ENCODE measurements at places on chromosomes 4 and X.

DNA sequence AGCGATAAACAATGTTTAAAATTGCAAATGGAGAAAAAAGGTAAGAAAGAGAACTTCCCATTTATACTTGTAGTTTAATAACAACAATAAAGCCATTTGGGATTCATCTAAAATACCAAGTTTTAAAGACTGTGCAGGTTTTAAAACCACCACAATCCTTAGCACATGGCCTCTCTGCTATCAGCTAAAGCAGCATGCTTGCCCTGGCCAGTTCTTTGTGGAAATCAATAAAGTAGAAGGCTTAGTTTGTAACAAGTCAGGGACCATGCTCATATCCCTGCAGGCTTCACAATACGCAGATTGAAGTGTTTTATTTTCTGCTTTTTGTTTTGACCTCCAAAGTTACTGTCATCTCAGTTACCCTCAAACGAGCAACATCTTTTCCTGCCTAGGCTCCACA, 249.5 kb downstream of the INPP4B start:
- DNase-seq = no peak

DNA sequence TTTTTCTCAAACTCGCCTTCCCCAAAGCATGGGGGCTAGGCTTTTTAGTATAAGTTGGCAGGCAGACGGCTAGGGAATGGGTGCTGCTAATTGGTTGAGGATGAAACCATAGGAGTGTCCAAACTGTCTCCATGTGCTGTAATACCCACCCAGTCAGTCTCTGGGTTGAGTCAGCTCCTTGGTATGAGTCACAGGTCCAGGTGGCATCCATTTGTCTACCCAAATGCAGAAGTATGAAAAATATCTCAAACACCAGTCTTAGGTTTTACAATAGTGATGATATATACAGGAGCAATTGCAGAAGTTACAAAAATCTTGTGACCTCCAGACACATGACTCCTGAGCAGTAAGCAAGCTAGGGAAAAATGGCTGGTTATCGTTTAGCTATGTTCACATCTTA, 27.4 kb upstream of the CCSER1 start:
- no peak for DNase-seq

DNA sequence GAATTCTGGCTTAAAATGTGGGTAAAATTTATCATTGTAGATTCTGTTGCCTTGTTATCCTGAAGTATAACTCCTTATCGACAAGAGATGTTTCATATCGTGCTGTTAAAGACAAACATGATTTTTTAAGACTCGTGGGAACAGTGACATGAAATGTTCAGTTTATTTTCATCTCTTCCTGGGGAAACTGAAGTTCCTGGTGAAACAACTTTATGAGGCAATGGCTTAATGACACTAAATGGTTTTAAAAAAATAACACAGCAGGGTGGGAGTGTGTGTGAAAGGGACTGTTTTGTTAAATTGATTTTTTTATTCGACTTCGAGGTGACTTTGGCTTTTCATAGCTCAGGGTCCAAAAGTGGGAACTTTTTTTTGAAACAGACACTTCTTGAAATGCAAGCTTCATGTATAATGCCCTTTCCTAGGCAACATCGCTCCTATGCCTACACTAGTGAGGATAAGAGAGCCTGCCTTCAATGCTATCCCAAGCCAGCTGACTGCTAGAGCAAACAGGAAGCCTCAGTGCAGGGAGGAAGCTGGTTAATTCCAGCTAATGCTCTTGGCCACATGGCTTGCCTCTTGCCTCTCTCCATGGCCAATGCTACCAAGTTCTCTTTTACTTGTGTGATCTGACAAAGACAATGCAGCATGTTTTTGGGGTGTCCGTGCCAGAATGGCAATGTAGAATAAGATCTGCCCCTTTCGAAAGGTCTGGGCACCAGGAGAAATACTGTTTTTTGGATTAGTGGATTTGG, 80.9 kb upstream of the PLAC1 start:
- no peak for DNase-seq

DNA sequence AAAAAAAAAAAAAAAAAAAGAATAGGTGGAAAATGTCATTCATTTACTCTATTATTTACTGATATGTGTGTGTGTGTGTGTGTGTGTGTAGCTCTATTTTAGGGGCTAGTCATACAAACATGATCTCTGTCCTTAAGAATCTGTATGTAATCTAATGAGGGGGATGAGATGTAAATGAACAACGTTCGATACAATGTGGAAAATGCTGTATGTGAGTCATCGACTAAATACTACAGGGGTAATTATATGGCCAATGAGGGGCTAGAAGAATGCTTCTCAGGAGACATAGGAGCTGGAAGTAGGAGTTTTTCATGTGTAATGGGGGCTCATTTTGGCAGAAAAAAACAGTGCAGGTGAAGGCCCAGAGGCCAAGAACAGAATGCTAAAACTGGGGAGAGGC, 41.9 kb downstream of the LEF1 start:
- no peak for DNase-seq

DNA sequence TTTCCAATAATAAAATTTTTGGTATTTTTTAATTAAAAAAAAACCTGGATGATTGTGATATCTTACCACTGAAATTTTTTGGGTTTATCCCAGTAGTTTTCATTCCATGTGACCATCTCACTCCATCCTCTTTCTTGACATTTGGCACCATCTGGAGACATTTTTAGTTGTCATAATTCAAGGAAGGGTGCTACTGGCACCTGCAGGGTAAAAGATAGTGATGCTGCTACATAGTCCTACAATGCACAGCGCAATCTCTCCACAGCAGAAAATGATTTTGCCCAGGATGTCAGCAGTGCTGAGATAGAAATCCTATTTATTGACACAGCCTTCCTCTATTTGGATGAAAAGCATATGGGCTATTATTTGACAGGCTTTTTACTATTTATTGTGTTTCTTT, 79.3 kb downstream of the RBPJ start:
- DNase-seq = no peak

- DNase-seq = no peak
Measured at GRCh38 chr4:22487328-22487727, 28.5 kb downstream of the ADGRA3 start.

- DNase-seq = no peak
Measured at GRCh38 chr4:75845992-75846391, 56.3 kb downstream of the PPEF2 start.

GRCh38 chr4:185036842-185037241, 18.6 kb downstream of the HELT start:
- no peak for DNase-seq

DNA sequence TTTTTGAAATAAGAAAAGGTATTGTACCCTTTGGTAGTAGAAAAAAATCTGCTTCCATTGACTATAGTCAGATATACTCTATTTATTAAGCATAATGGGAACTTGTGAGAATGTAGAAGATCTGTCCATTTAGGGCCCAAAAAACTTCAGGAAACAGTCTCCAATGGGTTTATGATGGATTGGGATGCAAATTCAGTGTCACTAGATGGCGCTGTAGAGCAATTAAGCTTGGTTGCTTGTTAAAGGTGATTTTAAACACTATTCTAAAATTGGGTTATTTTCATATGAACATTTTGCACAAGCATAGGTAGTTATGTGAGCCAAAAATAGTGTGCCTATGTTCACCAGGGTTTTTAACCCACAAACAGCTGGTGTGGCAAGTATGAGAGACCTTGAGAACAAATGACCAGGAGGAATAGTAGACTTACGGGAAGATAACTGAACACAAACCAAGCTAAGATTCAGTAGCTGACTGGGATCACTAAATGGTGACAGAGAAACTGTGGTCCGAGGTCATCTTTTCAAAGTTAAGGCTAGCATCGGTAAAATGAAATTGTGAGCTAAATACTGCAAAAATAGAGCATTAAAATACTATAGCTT, 80.3 kb upstream of the LSM6 start:
- peak; percentile 8 for DNase-seq

DNA sequence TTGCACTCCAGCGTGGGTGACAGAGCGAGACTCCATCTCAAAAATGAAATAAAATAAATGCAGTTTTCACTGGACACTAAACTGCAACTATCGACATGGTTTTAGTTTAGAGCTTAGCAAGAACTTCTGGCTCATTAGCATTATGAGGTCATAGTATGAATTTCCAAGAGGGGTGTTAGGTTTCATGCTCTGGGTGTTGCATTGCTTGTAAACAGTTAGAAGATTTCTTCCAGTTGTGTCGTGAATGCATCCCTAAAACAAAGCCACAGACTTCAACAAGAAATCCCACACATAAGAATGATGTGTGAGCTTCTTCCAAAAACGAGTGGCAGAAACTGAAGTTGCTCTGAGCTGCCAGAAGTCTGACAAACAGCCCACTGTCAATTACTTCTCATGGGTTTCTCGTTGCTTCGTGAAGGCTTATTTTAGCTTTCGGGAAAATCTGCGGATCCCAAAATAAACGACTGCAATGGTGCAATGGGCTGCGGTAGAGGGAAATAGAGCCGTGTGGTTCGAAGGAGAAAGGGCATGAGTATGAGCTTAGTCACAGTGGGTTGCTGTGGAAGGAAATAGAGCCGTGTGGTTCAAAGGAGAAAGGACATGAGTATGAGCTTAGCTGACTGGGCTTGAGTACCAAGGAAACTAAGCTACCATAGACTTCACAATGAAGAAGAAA, 354.9 kb downstream of the DHRSX start:
- DNase-seq = no peak

DNA sequence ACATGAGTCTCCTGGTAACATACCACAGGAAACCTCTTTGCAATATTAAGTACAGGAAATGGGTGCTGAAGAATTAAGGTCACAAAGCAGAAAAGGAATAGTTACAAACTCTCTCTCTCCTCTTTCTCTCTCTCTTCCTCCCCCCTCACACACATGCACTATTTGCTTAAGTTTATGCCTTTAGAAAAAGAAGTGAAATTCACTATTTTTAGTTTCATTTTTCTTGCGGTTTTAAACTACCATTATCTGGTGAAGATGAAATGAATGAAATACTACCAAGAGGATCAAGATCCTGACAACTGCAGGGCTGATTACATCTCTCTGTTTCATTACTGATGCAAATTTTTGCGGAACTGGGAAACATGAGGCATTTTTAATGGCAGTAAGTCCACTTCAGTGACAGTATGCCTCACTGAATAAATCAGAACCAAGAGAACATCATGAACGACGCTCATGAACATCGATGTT, 64.3 kb upstream of the FTHL17 start:
- DNase-seq = no peak

DNA sequence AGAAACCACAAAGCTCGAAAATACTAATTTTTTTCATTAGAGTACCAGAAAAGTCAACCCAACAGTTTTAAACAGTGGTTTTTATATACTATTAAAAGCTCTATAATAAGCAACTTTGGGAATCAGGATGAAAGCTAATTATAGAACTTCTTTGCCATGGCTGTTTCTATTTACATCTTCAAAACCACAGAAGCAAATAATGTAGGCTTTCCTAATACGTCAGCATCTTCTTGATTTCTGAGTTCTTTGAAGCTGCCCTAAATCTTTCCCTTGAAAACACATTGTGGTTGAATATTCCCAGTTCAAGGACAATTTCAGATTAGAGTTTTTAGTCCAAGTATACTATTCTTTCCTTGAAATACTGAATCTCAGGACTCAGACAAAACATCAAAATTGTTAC, 460.2 kb upstream of the FAT1 start:
- DNase-seq = no peak

DNA sequence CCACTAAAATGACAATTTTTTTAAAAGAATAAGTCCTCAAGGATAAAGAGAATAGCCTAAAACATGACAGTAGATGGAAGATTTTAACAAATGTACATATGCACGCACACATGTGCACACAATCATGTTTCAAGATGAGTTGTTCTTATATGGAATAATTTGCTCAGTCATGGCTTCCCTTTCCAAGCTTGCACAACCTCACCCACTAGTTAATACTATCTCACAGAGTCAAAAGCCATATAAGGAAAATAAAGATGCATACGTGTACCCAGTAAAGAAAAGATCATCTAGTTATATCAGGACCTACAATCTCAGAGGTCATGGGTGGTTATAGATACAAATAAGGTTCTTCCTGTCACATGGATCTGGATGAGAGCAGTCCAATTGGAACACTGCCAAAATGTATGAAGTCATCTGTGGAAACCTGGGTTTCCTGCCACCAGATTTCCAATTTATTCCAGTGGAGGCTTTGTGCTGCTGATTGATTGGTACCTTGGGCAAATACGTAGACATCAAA, 56.1 kb downstream of the FAM13A start:
- DNase-seq = peak; percentile 65

DNA sequence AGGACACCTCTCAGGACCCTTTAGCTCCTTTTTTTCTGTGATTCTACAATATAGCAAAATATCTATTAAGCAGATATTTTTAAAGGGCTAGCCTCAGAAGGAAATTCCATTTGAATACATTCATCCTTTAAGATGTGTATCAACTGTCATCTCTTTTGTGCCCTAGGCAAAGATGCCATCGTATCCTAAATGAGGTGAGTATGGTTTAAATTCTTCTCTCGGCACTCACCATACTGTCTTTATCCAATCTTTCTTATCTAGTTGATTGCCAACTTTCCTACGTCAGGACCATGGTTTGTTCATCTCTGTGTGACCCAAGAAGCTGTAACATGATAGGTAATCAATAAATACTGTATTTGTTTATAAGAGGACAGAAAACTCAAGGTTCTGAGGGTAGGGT, 176.0 kb downstream of the LDB2 start:
- no peak for DNase-seq

DNA sequence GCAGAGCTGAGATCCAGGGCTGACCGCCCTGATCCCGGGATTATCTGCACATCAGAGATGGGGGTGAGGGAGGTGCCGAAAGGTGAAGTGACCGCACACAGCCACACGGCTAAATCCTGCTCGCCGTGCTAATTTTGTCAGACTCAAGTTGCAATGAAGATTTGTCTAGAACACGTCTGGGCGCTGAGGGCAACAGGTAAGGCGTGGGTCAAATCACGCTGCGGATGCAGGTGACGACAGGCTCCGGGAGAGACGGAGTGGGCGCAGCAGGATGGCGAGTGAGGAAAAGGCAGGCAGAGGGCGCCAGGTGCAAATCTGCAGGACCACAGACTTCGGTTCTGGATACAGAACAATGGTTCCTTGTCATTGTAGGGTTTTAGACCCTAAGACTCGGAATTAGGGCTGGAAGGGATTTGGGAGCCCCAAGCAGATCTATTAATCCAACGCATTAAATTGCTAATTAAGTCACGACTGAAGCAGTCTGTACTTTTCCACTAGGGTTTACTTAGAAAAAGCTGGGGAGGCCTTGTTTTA, 1.9 kb upstream of the TBC1D14 start:
- DNase-seq = peak; percentile 81

DNA sequence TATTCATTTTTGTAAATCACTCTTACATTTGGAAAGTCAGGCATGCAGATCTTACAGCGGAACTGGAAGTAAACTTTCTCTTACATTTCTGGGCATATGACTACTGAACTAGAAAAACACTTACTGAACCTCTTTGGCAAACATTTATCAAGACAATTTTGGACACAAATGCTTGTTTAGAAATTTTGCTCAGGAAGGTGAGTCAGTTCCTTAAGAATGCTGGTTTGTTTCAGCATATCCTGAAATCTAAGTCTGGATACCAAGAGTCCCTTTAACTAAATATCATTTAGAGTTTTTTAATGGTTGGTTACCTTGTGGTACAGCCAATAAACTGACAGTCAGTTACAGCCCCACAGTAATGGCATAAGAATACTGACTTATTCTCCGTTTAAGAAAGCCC, 15.0 kb downstream of the SHISA3 start:
- no peak for DNase-seq

Data from NCI-H526 (cell line).